Stimulated activated CD8-positive, alpha-beta memory T cell treated with anti-CD3 and anti-CD28 coated beads, Interleukin-4, amount 100 ng/mL, for 24 hours (primary cell): ENCODE measurements at places on chromosomes 6 and 20.

DNA sequence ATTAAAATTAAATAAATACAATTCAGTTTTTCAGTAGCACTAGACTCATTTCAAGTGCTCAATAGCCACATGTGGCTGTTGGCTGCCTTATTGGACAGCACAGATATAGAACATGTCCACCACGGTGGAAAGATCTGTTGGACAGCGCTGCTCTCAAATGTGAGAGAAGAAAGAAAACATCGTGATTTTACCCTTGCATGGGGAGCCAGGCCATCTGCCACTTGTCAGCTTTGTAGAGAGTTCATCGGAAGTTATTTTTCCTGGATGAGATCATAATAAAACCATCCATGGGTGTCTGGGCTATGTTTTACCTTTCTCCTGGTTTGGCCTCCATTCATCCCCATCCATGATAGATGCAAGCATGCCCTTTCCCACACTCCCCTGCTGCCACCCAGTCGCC lies 5.8 kb upstream of the KIF3B start:
- DNase-seq, result no peak

DNA sequence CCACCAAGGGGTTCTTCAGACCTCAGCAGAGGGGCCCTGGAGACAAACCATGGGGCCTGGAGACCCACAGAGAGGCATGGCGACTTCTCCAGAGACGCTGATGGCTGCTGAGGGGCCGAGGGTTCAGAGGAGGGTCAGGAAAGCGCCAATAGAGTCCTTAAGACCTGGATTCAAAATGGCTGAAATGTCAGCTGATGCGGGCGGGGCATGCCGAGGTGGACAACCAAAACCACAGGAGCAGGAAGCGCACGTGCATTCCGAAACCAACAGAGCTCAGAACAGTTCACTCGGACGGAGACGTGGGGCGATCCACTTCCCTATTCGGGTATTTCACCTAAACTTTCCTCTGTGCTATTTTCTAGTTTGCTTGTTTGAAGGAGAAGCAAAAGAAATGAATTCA lies 99.9 kb upstream of the RIN2 start:
- DNase-seq, result no peak

GRCh38 chr20:57899554-57899953 lies 189.7 kb upstream of the PMEPA1 start:
- DNase-seq, result no peak

GRCh38 chr20:17808357-17808756 lies 108.6 kb downstream of the BANF2 start:
- no peak for DNase-seq

DNA sequence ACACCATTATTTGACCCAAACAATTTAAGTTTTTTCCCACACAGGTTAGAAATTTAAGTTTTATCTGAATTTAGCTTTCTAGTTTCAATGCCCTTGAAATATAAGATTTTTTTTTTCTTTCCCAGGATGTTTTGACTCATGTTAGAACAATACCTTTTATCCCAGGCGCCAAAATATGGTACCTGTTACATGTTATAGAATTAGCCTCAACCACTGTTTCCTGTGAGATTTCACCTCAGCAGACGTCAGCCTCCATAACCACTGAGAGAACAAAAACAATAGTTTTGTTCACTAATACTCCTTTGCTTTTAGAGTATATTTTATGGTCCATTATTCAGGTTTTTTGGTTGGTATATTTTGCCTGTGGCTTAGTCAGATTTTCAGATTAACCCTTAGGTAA lies 302.9 kb downstream of the CDKAL1 start:
- DNase-seq, result no peak
